Osteoblast (primary cell): ENCODE measurements at places on chromosomes 6 and 20. TPM values are rescaled to one million over a fixed set of nuclear protein-coding genes. Genes with fewer than 3 reads are reported as not detected.

- DNase-seq: no peak
Measured at GRCh38 chr6:92756912-92757311, 662.4 kb downstream of the EPHA7 start.

- DNase-seq: peak; percentile 83
Measured at GRCh38 chr6:168916576-168917211, 337.0 kb downstream of the THBS2 start.

- no peak for DNase-seq
Measured at GRCh38 chr6:74713941-74714340, 491.9 kb downstream of the COL12A1 start.

DNA sequence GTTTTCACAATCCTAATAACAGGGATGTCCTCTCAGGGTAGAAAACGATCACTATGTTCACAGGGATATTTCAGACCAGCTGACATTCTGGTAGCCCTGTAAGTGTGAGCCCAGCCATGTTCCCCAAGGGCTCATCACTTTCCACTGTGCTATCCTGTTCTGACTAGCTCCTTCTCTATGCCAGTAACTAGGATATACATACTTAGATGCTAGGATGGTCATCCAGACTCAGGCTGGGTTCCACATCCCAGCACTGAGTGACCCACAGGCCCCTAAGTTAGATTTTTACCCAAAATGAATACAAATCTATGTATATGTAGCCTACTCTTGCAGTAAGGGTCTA, 83.0 kb downstream of the CD164 start:
- DNase-seq: no peak

GRCh38 chr20:36306553-36307411, 643 bp downstream of the DLGAP4 start:
- peak; percentile 80 for DNase-seq

GRCh38 chr6:158184608-158185007, 16.5 kb downstream of the GTF2H5 start:
- DNase-seq: no peak

DNA sequence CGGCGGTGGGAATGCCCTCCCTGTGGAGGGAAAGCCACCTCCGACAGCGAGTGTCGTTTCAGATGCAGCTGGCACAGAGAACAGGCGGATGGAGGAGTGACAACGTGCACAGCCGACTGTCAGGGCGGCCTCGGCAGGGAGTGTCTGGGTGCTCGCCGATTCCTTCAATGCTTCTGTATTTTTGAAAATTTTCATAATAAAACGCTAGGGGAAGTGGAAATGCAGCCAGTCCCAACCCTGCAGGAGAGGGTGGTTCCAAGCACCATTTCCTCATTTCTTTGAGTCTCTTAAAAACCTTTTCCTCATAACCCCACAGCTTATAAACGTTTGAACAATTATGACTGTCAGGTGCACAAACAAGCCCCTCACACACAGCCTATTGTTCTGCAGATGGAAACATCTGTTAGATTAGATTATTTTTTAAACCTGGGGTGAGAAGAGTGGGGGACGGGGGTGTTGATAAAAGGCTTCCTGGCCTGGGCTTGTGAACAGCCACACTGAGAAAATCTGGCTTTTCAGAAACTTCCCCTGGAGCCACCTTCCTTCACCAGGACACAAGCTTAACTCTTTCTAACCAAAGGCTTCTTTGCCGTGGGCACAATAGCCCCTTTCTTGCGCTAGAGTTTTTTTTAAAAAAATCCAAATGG, 228.9 kb downstream of the ANKRD60 start:
- no peak for DNase-seq

DNA sequence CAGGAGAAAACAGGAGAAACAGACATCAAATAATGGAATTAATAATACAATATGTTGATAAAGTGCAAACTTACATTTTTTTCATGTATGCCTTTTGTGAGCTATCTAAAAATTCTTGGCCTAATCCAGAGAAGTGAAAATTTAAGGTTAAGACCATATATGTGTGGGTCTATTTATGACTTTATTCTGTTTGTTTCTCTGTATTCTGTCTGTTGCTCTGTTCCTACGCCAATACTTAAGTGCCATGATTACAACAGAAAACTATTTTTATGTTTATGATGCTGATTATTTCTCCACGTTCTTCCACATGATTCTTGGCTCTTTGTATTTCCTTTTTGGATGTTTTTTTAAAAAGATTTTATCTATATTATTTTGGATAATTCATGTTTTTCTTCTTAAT, 109.6 kb upstream of the MAP3K4 start:
- DNase-seq: no peak

- no peak for DNase-seq
Measured at GRCh38 chr20:4689220-4689619, 32.5 kb upstream of the PRND start.

DNA sequence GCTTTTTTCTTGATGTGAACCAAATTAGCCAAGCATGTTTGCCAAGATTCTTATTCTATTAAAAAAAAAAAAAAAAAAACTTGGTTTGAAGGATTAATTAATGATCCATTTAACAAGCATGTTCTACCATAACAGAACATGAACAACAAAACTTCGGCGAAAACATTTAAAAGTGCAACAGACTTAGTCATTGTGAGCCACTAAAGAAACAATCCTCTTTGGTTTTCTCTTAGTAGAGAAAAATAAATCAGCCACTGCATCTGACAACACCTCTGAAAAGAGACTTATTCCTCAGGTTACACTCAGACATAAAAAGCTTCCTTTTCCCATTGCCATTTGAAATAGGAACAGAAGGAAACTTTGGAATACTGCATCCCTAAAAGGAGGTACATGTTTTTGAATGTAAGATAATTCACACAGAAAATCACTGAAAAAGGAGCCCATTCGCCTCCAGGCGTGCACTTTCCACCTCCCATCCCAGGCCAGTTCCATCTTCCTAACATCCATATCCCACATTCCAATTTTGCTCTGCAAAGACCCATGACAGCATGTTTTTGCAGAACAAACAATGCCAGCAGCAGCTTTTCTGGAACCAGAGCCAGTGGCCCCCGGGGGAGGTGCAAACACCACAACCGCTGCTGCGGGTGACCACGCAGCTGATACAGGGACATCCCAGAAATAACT, 79.5 kb downstream of the ZMYND8 start:
- DNase-seq: peak; percentile 77

GRCh38 chr20:49245921-49246740, 26.9 kb downstream of the DDX27 start:
- DNase-seq: peak; percentile 75

The TNXB gene
- total RNA-seq: 8.3 and 11.9 TPM in 2 replicates

The TNFAIP3 gene
- 8.5 and 10.5 TPM in 2 replicates for total RNA-seq

The DAAM2 gene
- 29.0 and 46.9 TPM in 2 replicates for total RNA-seq

The HLA-DRA gene
- 5.8 and 50.7 TPM in 2 replicates for total RNA-seq

The SNX21 gene
- 69.0 and 101 TPM in 2 replicates for total RNA-seq
